Stimulated activated CD4-positive, alpha-beta T cell treated with anti-CD3 and anti-CD28 coated beads, Interleukin-1b, Interleukin-23, amount 100 ng/mL, for 1 hour (primary cell): ENCODE measurements at places on chromosomes 1 and 21.

GRCh38 chr1:232221802-232222499 lies 408.0 kb downstream of the SIPA1L2 start:
- no peak for DNase-seq

DNA sequence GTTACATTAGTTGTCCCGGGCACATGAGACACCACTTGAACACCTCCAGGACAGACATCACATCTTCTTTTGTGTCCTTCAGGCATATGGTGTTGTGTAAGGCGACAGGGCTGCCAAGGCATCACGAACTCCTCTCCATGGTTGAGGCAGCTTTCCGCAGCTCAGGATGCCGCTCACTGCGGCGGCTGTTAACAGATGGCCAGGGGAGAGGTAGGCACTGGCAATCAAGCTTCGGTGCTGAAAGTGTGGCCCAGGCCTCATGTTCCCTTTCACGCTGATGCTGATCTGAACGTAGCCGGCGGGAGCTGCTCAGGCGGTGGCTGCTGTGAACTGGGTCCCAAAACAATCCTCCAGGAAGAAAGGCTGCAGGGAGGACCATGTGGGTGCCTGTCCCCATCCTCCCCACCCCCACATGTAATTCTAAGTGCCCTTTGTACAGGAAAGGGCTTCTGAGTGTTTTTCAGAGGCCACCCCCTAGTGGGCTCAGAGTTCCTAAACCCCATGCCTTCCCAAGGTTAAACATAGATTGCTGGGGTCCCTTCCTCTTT lies 287.1 kb upstream of the AJAP1 start:
- no peak for DNase-seq

DNA sequence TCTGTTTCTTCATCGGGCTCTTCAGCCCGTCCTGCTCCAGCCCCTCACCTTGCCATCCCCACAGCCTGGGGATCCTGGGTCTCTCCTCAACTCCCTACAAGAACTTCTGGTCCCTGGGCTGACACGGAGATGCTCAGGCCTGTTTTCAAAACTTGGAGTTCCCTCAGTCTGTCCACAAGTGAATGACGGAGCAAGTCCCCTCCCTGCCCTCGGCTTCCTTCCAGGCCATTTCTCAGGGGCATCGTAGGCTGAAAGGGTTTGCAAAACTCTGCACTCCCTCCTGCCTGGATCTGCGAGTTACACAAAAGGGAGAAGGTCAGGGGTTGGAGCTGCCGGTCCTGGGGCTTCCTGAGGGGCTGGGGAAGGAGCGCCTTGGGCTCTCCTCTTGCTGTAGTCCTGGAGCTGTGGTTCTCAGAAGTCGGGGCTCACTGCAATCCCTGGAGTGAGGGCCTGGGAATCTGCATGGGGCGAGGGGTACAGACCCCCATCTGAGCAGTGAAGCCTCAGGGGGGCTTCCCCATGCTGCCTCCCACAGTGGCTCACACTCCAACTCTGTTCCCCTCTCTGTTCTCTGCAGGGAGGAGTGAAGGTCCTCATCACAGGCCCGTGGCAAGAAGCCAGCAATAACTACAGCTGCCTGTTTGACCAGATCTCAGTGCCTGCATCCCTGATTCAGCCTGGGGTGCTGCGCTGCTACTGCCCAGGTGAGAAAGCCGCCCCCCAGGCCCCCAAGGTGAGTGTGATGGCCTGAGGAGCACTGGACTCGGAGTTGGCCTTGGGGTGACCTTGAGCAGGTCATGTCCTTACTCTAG lies 100.6 kb upstream of the VAMP3 start:
- DNase-seq, result no peak

DNA sequence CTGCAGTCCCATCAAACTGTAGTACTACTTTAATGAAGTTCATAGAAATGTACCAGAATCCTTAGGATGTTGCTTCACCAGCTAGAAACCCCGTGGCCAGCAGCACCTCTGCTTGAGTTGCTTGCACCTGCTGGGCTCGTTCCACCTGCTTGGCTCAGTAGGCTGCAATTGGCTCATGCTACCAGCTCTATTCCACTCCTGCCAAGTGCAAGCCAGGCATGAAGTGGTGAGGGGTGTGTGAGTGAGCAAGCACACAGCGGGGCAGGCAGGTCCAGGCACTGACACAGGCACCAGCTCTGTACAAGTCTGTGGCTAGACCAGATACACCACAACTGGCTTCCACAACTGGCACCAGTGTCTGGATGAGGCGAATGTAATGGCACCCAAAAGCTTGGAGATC lies 209.9 kb downstream of the AMY1C start:
- no peak for DNase-seq

DNA sequence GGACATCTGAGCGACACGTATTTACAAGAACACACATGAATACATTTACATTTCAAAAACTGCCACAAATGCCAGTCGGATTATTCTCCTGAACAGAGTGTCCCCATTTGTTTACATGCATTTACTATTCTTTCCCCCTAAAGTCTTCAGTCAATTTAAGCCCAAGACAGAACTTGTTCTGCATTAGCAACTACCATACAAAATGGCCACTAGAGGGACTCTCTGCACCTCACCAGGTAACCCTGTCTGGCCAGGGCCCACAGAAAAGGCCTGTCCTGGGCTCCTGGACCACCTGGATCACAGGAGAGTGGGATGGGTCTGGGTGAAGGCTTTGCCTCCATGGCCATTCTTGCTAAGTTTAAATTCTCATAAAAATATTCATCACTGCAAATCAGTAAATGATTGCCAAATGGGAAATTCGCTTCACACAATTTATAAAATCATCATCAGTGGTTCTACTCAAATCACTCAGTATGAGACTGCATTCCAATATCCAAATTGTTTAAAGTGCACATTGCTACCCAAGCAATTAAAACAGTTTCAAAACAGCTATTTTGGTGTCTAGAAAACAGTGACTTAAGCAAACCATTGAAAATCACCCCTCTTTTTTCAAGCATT lies 12.5 kb upstream of the GUCA2A start:
- no peak for DNase-seq

DNA sequence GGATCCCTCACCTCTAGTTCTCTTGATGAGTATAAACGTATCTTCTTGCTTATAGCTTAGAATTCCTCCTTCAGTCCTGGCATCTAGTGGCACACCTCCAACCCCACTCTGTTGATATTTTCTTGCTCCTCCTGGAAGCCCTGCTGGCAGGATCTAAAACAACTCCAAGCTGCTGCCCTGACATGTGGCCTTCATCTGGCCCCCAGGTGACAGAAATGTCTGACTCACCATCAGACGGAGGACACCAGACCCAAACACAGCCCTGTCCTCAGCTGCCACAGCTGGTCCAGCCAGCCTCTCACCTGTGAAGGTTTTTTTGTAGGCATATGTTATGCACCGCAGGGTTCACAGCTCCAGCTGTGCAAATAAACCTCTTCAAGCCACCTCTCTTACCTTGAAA lies 53.4 kb downstream of the KRTAP19-8 start:
- no peak for DNase-seq

DNA sequence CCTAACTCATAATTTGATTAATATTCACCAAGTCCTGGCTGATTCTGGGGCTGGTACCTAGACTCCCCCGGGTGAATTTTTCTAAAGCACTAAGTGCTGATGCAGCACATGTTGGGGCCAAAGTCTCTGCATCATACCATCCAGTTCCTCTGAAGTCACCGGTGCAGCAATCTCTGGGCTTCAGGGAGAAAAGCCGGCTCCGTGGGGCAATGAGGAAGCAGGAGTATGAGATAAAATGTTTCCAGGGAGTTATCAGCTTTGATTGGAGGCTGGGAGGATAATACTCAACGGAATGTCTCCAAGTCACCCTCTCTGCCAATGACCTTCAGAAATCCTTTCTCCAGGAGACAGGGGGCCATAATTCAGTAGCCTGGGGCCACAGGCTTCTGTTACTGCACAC lies 1.2 kb downstream of the FCAMR start:
- no peak for DNase-seq

GRCh38 chr1:203166192-203166940 lies 9.3 kb downstream of the MYBPH start:
- DNase-seq, result no peak

- peak; percentile 0 for DNase-seq
Measured at GRCh38 chr1:183472488-183473216, at the start of gene SMG7. TSS of gene SMG7 (plus strand) at chr1:183472499. CDS start at chr1:183472621, 122 bp downstream.

- DNase-seq, result no peak
Measured at GRCh38 chr1:91591175-91591974, 90.7 kb downstream of the CDC7 start.

DNA sequence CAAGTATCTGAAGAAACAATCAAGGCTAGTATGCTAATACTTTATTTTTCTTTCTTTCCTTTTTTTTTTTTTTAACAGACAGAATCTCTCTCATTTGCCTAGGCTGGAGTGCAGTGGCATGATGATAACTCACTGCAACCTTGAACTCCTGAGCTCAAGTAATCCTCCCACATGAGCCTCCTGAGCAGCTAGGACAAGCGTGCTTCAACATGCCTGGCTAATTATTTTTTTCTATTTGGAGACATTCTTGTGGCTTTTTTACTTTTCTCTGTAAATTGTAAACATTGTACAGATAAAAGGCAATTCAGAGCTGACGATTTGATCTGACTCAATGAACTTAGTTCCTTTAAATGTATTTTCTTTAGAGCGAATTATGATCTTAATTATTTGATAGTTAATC lies 41.4 kb downstream of the CCDC18 start:
- DNase-seq, result no peak

- no peak for DNase-seq
Measured at GRCh38 chr1:92752719-92753118, 32.2 kb downstream of the EVI5 start.

- no peak for DNase-seq
Measured at GRCh38 chr1:247370786-247371732, 39.4 kb upstream of the ZNF496 start.

DNA sequence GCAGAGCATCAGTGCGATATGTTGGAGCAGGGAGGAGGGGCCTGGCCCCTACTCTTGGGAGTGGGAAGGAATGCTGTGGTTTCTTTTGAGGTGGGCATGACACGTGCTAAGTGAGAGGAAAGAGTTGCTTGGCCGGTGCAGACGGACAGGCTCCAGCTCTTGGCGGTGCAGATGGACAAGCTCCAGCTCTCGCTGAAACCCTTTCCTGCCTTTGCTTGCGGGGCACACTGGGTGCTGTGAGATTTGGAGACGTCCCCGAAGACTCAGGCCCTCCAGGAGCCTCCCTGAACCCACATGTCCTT lies 15.9 kb downstream of the PDXK start:
- no peak for DNase-seq

DNA sequence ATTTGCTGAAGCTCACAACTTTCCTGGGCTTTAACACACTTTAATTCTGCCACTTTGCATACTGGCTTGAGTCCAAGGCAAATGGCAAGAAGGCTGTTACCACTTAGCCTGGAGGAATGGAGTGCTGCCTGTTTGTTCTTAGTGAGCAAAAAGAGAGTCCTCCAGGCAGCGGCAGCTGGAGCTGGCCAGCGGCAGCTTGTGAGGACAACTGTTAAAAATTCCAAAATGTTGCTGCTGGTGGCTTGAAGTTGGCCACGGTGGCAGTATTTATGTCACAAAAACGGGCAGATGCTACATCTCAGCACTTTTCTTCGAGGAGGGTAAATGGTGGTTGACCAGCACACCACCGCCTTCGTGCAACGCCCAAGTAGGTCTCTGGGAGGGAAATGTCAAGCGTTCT lies 27.3 kb downstream of the STPG1 start:
- DNase-seq, result no peak

GRCh38 chr1:29991025-29991424 lies 732.4 kb downstream of the MATN1 start:
- DNase-seq, result no peak

- no peak for DNase-seq
Measured at GRCh38 chr1:159980076-159980475, 26.0 kb upstream of the SLAMF9 start.
